ENCODE measurements at places on chromosomes 3 and 15. TPM values are rescaled to one million over a fixed set of nuclear protein-coding genes. Genes with fewer than 3 reads are reported as not detected.

- no peak for DNase-seq
These were observed 7.3 kb downstream of the SLC12A6 start for GRCh38 chr15:34330279-34330678.

DNA sequence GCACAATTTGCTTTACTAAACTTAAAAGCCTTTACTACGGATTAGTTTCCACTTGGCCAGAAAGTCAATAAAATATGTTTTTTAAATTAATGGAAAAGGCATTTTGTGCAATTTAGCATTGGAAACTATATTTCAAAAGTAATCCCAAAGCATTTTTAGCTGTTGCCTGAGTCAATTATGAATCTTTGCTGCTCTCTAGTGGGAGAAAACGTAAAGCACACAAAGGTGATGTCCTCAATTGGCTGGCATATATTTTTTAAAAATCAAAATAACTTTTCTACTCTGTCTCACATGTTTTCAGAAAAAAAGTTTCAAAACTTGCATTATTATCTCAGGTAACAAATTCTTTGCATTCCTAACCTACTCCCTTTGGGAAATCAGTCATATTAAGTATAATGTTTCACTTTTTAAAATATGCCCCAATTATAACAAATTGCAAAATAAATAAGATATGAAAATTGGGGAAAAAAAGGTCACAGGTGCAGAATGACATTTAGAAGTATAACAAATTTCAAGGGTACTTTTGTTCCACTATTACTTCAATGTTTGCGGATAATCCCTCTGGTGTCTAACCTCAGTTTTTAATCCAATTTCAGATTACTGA lies 47.2 kb upstream of the TEX55 start:
- peak; percentile 25 for DNase-seq

DNA sequence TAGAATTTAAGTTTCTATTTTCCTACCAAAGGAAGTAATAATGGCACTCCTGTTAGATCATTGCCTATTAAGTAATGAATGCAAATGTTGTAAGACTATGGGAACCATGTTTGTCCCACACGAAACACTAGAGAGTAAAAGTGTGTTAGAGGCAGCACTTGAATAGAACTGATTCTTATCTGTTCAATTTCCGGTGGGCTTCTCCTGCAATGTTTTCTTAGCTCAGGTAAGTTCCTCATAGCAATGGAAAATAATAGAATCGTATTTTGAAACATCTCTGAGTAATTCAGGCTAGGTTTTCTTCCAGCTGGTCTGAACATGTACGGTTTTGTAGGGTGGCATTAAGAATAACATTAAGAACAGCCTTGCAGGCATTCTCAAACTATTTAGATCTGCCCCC lies 145.3 kb upstream of the LIPC start:
- DNase-seq, result no peak

DNA sequence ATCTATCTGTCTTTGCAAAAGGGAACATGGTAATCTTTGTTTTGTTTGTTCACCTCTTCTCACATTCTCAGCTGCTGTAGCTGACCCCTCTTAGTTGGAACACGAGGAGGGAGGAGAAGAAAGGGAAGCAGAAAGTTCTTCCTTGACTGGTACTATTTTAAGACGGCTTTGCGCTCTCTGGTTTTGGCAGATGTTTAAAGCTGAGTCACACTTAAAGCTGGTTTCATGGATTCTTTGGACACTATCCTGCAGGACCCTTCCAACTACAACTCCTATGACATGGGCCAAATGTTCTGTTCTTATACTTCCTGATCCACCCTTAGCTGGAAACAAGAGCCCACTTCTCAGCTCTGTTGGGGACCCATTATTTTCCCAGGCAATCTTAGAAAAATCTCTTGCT lies 40.6 kb upstream of the FXR1 start:
- DNase-seq, result no peak

- no peak for DNase-seq
These were observed 16.2 kb downstream of the NEDD4 start for GRCh38 chr15:55977231-55977630.

- no peak for DNase-seq
These were observed 2.7 kb downstream of the SV2B start for GRCh38 chr15:91102546-91103330.

DNA sequence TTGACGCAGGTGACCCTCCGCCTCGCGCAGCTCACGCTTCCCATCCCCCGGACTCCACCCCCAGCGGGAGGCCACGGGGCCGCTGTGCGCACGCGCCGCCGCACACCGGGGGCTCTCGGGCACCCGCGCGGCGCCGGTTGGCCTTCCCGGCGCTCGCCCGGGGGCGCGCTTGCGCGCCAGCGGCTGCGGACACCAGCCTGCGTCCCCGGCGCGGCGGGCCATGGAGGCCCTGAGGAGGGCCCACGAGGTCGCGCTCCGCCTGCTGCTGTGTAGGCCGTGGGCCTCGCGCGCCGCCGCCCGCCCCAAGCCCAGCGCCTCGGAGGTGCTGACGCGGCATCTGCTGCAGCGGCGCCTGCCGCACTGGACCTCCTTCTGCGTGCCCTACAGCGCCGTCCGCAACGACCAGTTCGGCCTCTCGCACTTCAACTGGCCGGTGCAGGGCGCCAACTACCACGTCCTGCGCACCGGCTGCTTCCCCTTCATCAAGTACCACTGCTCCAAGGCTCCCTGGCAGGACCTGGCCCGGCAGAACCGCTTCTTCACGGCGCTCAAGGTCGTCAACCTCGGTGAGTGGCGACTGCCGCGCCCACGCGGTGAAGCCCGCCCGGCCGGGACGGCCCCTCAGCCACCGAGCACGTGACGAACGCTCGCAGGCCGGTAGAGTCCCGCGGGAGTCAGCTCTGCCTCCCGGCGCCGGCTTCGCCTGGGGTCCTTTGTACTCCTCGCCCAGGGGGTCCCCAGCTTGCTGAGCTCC lies at the start of gene C15orf61:
TSS of gene C15orf61 (plus strand) at position 103 of the 754 bp plus-strand sequence. CDS start at position 221, 118 bp downstream.
- peak; percentile 84 for DNase-seq

DNA sequence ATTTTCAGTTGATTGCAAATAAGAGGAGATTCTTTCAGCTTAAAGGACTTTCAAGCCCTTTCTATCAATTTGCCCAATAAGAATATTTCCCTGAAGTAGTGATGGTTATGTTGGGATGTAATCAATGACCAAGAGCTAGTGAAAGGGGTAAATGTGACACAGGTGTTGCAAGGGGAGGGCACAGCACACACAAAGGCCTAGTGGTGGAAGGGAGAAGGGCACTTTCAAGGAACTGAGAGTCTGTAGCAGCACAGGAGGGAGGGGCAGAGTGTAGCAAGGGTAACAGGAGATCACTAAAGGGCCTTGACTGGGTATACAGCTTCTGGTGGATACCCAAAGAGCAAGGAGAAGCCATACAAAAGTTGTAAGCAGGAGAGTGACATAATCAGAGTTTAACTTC lies 217.8 kb upstream of the ARHGEF26 start:
- DNase-seq, result no peak

DNA sequence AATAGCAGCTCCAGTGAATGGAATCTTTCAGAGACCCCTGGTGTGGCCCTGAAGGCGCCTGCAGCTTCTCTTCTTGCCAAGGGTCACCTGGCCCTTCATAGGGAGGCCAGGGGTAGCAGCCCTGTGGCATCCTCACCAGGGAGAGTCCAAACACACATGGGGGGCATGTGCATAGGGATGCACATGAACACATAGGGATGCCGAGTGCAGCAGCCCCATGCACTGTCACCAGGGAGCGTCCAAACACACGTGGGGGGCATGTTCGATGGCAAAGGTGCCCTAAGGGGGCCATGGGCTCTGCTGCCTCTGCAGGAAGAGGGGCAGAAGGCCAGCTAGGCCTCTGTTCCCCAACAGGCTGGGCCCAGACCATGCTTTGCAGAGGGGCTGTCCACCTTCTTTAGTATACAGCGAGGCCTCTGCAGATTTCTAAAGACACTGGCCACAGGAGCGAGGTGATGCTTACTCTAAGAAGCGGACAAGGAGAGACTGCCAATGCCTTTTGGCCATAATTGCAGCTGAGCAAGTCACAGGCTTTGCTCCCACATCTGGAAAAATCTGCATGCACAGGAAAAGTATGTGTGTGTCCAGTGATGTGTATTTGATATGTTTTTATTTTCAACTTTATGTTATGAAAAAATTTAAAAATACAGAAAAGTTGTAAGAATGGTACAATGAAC lies 21.0 kb downstream of the ANAPC13 start:
- no peak for DNase-seq

The SPESP1 gene
- total RNA-seq, result 1.9 TPM

The SLC15A2 gene
- total RNA-seq, result under 0.01 TPM

The ETFA gene
- total RNA-seq, result 163 TPM

The PIK3CB gene
- total RNA-seq, result 12.3 TPM

The RLBP1 gene
- not detected for total RNA-seq
